Activated CD4-positive, alpha-beta T cell treated with anti-CD3 and anti-CD28 coated beads, Interleukin-2, Interleukin-4, amounts not matched to agents 100 ng/mL and 50 ng/mL, durations not matched to agents 16 hours and 8 hours (primary cell): ENCODE measurements at places on chromosomes 2 and 18.

GRCh38 chr2:51011693-51012092, 20.2 kb downstream of the NRXN1 start:
- no peak for DNase-seq

GRCh38 chr2:138321458-138321857, 180.1 kb upstream of the SPOPL start:
- DNase-seq = no peak

DNA sequence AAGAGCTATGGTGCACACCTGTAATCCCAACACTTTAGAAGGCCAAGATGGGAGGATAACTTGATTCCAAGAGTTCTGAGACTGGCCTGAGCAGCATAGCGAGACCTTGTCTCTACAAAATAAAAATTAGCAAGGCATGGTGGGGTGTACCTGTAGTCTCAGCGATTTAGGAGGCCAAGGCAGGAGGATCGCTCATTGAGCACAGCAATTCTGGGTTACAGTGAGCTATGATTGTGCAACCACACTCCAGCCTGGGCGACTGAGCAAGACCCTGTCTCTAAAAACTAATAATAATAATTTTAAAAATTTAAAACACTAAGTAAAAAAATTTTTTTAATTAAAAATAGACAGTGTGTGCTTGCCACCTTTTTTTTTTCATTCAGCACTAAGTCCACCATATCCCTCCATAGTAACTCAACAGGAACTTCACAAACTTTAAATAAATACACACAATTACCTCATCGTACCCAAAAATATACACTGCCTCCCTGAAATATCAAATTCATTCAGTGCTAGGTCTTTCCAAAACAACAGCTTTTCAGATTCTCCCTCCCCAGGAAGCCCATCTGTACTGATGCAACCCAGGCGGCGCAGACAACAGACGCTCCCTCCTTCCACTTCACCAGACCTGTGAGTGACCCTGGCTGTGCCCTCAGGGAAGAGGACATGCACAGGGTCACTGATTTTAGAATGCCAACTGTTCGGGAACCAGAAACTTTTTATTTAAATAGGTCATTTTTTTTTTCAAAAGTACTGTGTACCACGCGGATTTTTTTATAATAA, 29.6 kb downstream of the FAM168B start:
- no peak for DNase-seq

- no peak for DNase-seq
These were observed 98.3 kb upstream of the ZBTB14 start for GRCh38 chr18:5393779-5394178.

DNA sequence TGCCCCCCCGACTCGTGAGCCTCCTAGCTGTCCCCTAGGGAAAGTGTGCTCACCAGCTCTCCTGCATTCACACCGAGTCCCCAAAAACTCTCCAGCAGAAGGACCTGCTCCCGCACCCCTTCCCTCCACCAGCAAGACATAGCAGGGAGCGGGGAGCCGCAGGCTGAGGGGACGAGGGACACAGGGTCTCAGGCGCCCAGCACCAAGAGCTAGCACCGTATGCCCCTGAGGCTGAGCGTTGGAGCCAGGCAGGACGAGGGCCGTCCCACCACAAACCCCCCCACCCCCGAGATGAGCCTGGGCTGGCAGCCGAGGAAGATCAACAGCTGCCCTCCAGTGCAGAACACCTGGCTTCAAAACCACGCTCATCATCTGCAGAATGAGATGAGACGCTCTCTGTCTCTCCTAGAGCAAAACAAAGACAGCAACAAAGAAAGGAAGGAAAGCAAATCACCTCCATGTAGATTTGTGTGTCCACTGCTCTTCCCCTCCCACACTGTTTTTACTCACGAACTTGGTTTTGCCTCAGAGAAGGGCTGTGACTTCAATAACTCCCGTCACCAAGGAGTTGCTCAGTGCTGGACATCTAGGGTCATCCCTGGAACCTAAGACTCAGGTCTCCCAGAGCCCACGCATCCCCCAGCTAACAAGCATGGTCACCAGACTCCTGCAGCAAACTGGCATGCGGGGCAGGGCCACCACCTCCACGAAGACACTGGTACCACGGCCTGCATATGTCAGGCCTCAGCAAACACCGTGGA, 39.7 kb upstream of the SALL3 start:
- no peak for DNase-seq

DNA sequence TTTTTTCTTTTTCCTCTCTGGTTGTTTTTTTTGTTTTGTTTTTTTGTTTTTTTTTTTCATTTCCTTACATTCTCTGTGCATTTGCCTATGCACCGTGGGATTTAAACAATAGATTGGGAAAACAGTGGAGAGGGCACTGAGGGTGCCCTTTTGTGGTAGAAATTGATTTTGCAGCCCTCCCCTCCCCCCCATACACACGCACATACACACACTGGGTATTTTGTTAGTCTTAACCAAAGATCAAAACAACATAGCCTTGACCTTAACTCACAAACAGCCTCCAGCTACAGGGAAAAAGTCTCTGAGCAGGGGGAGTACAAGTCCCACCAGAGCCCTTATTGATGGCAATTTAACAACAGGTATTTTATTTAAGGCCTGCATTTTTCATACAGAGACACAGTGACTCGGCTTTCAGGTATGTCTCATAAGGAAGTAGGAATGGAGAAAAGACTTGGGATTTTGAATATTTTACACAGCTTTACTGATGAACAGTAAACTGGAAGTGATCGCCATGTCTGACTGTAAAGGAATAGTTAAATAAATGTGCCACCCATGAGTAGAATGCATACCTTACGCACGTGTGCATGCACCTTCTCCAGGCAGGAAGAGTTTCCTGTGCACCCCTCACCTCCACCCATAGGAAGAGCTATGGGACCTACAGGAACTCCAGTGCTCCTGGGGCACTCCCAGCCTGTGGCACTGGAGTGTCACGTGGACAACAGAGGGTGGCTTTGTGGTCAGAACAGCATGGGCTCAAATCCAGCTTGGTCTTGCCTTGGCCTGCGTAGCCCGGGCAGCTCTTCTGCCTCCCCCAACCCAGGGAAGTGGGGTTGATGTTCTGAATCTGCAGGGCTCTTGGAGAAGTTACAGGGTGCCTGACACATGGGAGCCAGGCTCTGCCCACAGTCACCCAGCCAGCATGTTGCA, 266.4 kb downstream of the ANAPC1 start:
- DNase-seq = no peak
